ENCODE measurements at places on chromosomes 16 and 17. TPM values are rescaled to one million over a fixed set of nuclear protein-coding genes. Genes with fewer than 3 reads are reported as not detected.

DNA sequence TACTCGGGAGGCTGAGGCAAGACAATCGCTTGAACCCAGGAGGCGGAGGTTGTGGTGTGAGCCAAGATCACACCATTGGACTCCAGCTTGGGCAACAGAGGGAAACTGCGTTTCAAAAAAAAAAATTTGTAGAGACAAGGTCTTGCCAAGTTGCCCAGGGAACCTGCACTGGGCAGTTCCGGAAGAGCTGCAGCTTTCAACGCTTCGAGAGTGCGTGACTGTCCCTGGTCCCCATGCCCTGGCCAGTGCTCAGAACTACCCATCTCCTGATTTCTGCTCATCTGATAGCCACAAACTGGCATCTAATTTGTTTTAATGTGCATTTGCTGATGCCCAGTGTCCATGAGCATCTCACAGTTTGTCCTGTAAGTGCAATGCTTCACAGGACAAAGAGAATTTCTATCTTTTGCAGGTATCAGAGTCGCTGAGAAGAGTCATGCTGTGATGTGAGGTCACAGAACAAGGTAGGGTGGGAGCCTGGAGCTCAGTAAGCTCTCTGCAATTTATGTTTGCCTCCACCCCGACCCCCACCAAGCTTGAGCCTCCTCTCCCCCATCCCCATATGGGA, 3.9 kb downstream of the ACTG1 start:
- H3K27ac ChIP-seq, result peak overlapping the region; percentile 56
- no peaks in the 10 kb centered on the region for H3K27me3 ChIP-seq
- peak; percentile 53 for DNase-seq
- H3K4me1 ChIP-seq, result peaks cover 27% of the 10 kb centered on the region
- H3K4me3 ChIP-seq, result peak overlapping the region; percentile 96

DNA sequence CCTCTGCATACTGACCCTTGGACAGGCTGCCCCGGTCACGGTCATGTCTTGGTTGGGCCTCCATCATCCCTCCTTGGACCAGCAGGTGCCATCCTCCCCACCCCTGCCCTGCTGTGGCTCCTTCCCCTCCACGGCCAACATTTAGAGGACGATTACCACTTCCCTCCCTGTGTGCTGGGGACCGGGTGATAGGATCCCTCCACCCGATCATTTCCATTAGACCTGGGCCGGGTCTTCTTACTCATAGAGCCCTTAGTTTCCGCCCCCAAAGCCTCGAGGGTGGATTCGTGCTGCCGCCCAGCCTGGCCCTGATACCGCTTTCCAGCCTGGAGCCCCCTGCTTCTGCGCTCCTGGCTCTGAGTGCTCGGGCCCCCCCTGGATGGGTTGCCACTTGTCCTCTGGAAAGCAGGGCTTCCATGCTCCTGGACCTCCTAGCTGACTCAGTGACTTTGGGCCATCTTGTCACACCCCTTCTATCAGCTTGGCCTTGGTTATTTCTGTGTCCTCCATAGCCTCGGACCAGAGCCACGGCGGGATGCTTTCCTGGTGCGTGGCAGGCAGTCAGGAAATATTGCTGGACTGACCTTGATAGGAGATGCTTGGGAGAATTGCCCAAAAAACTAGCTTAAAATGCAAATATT, 171.4 kb downstream of the SEC14L1 start:
- no peak overlapping the region for H3K4me3 ChIP-seq
- H3K27me3 ChIP-seq, result no peaks in the 10 kb centered on the region
- peaks cover 36% of the 10 kb centered on the region for H3K4me1 ChIP-seq
- DNase-seq, result no peak
- H3K27ac ChIP-seq, result no peak overlapping the region

- no peaks in the 10 kb centered on the region for H3K36me3 ChIP-seq
- no peak overlapping the region for H3K27ac ChIP-seq
- H3K4me3 ChIP-seq, result no peak overlapping the region
- DNase-seq, result peak; percentile 29
Observed at GRCh38 chr16:50282010-50282538, 15.7 kb downstream of the ADCY7 start.

DNA sequence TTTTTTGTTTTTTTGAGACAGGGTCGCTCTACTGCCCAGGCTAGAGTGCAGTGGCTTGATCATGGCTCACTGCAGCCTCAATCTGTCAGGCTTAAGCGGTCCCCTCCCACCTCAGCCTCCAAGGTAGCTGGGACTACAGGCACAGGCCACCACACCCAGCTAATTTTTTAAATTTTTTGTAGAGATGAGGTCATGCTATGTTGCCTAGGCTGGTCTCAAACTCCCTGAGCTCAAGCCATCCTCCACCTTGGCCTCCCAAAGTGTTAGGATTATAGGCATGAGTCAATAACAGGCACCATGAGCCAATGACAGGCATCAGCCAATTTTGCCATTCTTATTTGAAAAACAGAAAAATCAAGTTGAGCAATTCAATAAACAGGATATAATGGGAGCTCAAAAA, 125.0 kb downstream of the SPAG9 start:
- no peak overlapping the region for H3K4me3 ChIP-seq
- H3K27ac ChIP-seq, result no peak overlapping the region
- H3K27me3 ChIP-seq, result no peaks in the 10 kb centered on the region
- peaks cover 67% of the 10 kb centered on the region for H3K36me3 ChIP-seq

DNA sequence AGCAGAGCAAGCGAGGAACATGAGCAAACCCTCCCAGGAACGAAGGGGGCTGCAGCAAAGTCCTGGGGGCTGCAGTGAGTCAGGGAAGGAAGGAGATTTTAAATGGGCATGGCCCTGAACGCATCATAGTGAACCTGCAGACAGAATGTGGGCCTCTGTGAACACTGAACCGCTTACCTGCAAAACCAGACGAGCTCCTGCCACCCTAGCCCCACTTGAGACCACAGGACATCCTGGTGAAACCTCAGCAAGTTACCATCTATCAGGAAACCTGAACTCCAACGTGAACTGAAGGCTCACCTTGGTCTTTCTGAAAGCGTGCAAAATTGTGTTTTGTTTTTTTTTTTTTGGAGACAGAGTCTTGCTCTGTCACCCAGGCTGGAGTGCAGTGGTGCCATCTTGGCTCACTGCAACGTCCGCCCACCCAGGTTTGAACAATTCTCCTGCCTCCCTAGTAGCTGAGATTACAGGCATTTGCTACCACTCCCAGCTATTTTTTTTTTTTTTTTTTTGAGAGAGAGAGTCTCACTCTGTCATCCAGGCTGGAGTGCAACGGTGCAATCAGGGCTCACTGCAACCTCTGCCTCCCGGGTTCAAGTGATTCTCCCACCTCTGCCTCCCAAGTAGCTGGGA, 30.8 kb downstream of the FANCA start:
- H3K4me3 ChIP-seq, result no peak overlapping the region
- H3K4me1 ChIP-seq, result no peaks in the 10 kb centered on the region
- no peak for DNase-seq
- H3K27me3 ChIP-seq, result no peaks in the 10 kb centered on the region
- no peaks in the 10 kb centered on the region for H3K36me3 ChIP-seq

GRCh38 chr17:72811976-72812687, 280.4 kb downstream of the SLC39A11 start:
- DNase-seq, result no peak
- no peaks in the 10 kb centered on the region for H3K27me3 ChIP-seq
- H3K4me1 ChIP-seq, result no peaks in the 10 kb centered on the region
- no peak overlapping the region for H3K27ac ChIP-seq
- H3K36me3 ChIP-seq, result no peaks in the 10 kb centered on the region

DNA sequence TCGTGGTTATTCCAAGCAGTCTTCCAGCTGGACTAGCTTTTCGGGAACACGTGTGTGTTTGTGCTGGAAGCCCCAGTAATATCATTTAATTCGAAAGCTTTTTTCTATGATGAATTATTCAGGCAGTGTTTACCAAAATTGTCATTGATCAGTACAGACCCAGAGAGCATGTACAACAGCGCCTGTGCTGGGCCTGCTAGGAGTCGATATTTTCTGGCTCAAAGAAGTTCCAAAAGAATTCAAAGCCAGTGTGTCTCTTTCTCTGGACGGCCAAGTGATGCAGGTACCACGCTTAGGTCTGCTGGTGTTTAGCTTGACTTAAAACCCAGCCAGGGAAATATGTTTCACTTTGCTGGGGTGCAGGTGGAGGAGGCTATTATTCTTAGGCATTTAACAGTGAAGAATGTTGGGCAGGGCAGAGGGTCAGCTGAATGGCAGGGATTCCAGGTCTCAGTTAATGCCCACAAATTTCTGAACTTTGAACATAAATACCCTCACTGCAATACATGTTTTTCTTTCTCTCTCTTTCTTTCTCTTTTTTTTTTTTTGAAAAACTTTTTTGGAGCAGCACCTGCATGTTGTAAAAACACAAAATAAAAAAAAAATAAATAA, 401.3 kb downstream of the WWOX start:
- H3K36me3 ChIP-seq, result no peaks in the 10 kb centered on the region
- DNase-seq, result no peak
- H3K4me3 ChIP-seq, result no peak overlapping the region
- peaks cover 10% of the 10 kb centered on the region for H3K4me1 ChIP-seq
- H3K27me3 ChIP-seq, result no peaks in the 10 kb centered on the region

DNA sequence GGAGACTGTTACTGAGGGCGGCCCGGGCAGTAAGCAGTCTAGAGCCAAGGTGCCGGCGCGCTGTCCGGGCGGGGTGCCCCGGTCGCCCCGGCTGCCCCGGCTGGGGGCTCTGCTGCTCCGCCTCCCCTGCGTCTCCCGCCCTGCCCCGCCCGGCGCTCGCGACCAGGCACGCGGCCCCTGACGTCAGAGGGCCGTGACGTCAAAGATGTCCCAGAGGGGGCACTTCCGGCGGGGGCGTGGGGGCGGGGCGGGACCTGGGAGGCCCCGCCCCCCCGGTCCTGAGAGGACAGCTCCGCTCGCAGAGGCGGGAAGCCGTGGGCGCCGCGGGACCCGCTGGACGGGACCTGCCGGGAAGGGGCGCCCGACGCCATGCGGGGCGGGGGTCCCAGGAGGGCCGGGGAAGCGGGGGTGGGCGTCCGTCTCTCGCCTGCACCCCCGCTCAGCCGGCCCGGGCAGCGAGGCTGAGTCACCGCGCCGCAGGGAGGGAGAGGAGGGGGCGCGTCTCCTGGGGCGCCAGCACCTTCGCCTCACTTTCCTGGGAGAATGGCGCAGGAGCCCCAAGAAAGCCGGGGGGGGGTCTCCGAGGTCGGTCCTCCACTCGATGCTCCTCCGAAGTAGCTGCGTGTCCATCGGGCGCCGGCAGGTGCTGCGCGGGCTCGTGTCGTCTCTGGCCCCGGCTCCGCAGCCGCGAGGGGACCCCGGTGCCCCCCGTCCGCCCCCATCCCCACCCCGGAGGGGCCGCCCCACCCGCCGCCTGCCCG, 4.4 kb upstream of the HIC1 start:
- peaks cover 26% of the 10 kb centered on the region for H3K4me1 ChIP-seq
- no peaks in the 10 kb centered on the region for H3K27me3 ChIP-seq
- DNase-seq, result peak; percentile 61
- H3K4me3 ChIP-seq, result peak overlapping the region; percentile 37

DNA sequence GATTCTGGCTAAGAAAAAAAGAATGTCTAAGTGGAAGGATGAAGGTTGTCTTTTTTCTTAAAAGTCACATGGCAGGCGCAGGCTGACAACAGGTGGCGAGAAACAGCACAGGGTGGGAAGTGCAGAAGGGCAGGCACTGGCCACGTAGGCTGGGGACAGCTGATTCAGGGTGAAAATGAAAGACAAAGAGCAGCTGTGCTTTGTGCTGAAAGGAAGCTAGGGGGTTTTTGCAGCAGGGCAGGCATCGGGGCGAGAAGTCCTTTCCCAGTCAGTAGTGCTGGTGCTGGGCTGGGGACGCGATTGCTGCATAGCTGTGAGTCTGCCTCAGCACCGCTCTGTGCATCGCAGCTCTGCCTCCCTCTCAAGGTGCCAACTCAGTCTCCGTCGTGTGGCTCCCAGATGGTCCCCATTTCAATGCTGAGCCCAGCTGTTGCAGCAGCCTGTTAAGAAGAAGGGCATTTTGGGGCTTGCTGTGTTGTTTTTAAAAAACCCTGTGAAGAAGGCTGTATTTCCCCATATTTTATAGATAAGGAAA, 183.1 kb upstream of the CCL2 start:
- H3K27ac ChIP-seq, result no peak overlapping the region
- DNase-seq, result no peak
- no peaks in the 10 kb centered on the region for H3K36me3 ChIP-seq
- no peaks in the 10 kb centered on the region for H3K4me1 ChIP-seq
- H3K4me3 ChIP-seq, result no peak overlapping the region
- no peaks in the 10 kb centered on the region for H3K27me3 ChIP-seq

- H3K27ac ChIP-seq, result no peak overlapping the region
- no peaks in the 10 kb centered on the region for H3K27me3 ChIP-seq
- no peaks in the 10 kb centered on the region for H3K36me3 ChIP-seq
- no peaks in the 10 kb centered on the region for H3K4me1 ChIP-seq
Observed at GRCh38 chr16:52805559-52806168, 247.0 kb downstream of the CHD9NB start.

- H3K27ac ChIP-seq, result no peak overlapping the region
- peaks cover 5% of the 10 kb centered on the region for H3K4me1 ChIP-seq
- H3K36me3 ChIP-seq, result no peaks in the 10 kb centered on the region
- no peak for DNase-seq
- H3K27me3 ChIP-seq, result no peaks in the 10 kb centered on the region
Observed at GRCh38 chr17:57544401-57544800, 200.7 kb downstream of the CCDC182 start.

DNA sequence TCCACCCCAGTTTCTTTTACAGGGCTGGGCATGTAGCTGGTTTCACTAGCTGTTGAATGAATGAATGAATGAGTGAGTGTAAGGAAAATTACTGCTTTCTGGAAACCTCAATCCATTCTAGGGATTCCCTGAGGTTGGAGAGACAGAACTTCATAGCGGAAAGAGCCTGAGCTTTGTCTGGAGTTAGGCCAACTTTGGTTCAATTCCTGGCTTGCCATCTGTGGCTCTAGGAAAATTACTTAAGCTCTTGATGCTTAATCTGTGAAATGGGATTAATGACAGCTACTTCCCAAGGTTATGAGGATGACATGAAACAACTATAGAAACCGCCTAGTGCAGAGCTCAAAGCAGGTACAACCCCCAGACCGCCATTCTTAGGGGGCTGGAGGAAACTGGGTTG, 76.3 kb upstream of the AXIN2 start:
- H3K4me3 ChIP-seq, result no peak overlapping the region
- H3K27ac ChIP-seq, result peak overlapping the region; percentile 8
- no peaks in the 10 kb centered on the region for H3K27me3 ChIP-seq
- no peaks in the 10 kb centered on the region for H3K36me3 ChIP-seq
- peaks cover 25% of the 10 kb centered on the region for H3K4me1 ChIP-seq

- H3K27me3 ChIP-seq, result no peaks in the 10 kb centered on the region
- no peak for DNase-seq
- no peak overlapping the region for H3K4me3 ChIP-seq
- no peaks in the 10 kb centered on the region for H3K4me1 ChIP-seq
Observed at GRCh38 chr16:5925850-5926249, 828.3 kb upstream of the EEF2KMT start.

Gene CMTM2
- total RNA-seq, result 1.1 TPM

Gene KRTAP4-4
- total RNA-seq, result not detected

Gene ADAM11
- total RNA-seq, result not detected

All from thyroid gland (tissue), 4 donors.